ENCODE measurements at places on chromosomes 11 and 22.

DNA sequence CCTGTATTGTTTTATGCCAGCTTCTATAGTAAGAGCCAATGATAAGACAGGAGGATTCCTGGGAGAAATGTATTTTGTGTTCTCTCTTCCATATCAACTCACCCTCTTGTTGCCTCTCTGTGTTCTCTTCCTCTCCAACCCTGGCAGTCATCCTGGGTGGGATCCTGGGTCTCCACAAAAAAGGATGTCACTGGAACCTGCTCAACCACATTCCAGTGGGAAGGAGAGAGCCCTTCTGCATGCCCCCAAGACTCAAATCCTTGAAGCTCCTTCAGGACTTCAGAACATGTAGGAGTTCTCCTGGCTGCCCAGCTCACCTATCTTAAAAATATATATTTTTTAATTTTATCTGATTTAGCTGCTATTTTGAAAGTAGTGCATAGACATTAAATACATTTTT lies 26.1 kb downstream of the APOL6 start:
- DNase-seq = no peak

DNA sequence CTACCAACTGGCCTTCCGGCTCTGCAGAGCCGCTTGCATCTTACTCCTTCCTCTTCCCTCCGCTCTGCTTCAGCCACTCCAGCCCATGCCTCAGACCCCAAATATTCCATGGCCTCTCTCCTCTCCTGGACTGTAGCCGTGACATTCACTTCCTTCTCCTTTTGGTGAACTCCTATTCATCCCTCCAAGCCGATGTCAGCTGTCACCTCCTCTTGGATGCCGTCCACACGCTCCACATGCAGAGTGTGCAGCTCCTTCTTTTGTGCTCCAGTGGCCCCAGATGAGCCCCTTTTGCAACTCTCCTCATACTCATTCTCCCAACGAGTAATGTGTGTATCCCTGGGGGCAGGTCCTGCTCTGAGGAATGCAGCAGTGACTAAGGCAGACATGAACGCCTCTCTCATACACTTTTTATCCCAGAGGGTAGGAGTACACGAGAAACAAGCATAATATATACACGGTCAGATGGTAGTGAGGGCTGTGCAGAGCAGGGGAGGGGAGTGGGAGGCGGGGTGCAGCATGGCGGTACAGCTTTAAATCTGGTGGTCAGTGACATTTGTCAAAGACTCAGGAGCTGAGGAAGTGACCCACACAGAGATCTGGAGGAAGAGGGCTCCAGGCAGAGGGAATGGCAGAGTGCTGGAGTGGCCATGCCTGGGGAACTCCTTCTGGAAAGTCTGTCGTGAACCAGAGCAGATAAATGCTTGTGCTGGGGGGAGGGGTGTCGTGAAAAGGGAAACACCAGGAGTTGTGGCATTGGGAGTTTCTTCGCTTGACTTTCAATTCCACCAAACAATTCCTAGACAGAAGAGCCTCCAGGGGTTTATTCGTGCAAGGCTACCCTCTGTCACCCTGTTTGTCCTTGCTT lies 83.8 kb upstream of the ATXN10 start:
- no peak for DNase-seq

- no peak for DNase-seq
These were observed 2.7 kb downstream of the NEFH start for GRCh38 chr22:29482726-29483125.

DNA sequence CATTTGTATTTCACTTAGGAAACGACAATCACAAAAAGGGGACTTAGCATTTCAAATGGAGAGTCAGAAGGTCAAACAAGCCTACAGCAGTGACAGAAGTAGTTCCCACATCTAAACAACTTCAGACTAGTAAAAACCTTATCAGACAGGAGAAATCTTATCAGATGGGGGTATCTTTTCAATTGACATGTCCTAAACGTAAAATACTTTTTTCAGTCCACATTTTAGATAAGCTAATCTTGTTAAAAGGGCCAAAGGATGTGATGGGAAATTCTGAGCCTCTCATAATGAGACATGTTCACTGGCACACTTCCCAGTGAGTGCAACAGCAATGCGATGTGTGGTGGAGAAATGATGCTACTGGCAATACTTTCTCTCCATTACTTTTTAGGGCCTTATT lies 2.4 kb downstream of the MAPK1 start:
- no peak for DNase-seq

- no peak for DNase-seq
These were observed 217.8 kb upstream of the ZBED5 start for GRCh38 chr11:11075515-11076171.

- no peak for DNase-seq
These were observed 243.7 kb downstream of the TTC28 start for GRCh38 chr22:28435982-28436381.

- no peak for DNase-seq
These were observed 6.4 kb upstream of the SLC17A6 start for GRCh38 chr11:22331771-22332170.

DNA sequence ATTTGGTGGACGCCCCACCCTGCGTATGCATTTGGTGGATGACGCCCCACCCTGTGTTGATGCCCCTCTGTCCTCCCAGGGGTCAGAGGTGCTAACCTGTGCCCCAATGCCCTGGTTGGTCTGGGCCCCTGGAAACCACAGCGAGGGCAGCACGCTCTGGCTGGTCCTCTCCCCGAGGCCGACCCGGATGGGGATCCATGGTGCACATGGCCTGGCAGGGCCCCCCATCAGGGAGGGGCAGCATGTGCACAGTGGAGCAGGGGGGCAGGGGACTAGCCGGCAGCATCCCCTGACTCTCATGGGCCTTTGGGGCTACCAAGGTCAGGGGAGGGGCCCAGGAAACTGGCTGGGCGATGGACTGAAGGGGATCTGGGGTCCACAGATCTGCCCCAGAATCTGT lies 7.6 kb upstream of the MUC5AC start:
- DNase-seq = no peak

- no peak for DNase-seq
These were observed 76.0 kb downstream of the HSD17B12 start for GRCh38 chr11:43756575-43756974.

DNA sequence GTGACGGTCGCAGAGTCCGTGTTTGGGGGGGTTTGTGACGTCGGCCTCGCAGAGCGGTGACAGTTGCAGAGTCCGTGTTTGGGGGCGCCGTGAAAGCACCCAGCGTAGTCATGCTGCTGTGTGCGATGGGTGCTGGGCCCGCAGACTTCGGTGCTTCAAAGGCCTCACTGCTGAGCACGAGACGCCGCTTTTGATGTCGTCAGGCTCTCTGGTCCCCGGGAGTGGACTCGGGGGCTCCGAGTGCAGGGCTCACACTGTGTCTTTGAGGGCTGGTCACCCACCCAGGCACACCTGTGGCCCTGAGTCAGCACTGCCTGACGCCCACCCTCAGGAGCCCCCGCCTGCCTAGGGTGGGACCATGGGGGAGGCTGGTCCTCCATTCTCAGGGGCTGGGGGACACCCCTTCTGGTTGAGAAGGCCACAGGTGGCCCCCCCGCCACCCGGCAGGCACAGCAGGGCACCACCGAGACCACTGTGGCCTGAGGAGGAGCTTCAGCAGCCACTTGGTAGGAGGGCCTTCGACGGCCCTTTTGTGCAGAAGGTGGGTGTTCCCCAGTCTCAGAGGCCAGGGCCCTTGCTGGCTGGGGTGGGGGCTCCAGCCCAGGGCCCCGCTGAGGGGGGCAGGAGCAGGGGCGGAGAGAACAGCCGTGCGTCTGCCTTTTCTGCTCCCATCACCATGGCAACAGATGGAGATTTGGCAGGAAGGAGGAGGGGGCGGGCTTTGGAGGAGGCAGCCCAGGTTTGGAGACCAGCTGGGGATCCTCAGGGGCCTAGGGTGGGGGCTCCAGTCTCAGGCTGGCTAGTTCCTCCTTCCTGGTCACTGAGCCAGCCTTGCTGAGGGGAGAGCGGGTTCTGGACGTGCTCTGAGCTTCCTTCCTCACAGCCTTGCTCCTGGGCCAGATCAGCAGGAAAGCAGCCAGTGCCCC lies 20.9 kb downstream of the BRSK2 start:
- no peak for DNase-seq

DNA sequence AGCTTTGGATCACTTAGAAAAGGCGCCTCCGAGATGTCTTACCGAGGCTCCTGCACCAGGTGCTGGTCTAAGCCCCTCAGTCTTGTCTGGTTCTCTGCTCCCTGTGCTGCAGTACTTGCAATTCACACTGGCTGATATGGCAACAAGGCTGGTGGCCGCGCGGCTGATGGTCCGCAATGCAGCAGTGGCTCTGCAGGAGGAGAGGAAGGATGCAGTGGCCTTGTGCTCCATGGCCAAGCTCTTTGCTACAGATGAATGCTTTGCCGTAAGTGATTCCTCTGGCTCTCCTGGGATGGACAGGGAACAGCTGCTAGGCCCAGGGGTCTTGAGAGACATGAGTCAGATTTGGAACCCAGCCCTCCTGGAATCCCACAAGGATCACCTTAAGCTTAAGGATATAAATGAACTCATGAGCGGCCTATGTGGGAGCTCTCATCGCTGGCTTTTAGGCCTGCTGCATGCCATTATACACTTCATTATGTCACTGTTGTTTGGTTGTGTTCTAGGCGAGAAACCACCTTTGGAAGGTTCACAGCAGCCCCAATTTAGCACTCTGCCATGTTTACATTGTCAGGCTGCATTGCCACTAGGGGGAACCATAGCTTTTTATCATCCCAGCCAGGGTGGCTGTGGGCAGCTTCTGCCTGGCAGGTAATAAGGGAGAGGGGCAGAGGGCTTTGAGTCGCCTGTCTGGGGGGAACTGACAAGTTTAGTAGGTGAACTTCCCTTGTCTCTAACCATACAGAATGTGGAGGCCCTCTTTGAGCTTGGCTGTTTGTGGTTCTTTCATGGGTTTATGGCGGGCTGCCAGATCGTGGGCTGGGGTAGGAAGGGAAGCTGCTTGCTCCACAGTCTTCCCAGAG lies 8.5 kb downstream of the ACAD8 start:
- no peak for DNase-seq

DNA sequence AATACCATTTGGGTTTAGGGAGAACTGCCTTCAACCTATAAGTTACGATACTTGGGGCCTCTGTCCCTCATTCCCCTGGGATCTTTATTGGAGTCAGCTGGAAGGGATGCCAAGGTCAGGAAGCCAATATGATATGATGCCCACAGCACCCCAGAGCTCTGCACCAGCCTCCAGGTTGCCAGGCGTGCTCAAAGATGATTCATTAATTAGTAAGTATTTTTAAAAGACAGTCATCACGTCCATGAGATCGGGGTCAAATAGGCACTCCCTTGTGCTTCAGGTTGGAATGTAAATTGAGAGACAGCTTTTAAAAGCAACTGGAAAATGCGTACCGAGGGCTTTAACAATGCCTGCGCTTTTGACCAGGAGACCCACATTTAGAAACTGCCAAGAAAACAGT lies 57.0 kb upstream of the CD5 start:
- DNase-seq = no peak

Measured in activated T-cell treated with anti-CD3 and anti-CD28 coated beads for 24 hours (primary cell).